ENCODE measurements at places on chromosomes 2 and 18.

DNA sequence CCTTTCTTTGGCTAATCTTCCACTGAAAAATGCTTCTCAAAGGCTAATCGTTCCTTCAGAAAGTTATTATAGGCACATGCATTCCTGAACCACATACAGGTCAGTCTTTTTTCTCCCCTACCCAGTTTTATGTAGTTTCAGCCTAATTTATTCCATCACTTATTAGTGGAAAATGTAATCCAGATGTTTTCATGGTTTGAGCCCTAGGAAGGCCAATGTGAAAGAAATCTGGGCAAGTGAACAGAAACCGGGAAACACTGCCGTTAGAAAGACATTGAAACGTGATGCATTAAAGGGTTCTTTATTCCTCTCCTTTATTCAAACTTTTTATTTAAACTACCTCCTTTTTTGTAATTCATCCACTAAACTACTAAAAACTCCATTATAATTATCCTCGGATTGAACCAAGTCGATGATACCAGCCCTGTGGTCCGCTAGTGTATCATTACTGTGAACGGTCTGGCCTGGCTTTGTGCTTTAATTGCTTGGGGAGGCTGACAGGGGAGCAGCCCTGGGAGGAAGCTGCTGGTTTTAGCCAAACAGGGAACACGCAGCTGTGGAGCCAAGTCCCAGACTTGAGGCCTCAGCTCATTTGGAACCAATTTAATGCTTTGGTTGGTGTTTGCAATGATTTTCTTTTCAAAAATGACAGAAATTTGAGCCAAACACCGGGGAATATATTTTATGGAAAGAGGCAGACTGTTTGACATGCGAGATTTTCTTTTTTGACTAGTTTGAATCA lies 149.2 kb downstream of the ARHGAP28 start:
- no peak for DNase-seq

- no peak for DNase-seq
These were observed 21.3 kb upstream of the TCF7L1 start for GRCh38 chr2:85111819-85112281.

DNA sequence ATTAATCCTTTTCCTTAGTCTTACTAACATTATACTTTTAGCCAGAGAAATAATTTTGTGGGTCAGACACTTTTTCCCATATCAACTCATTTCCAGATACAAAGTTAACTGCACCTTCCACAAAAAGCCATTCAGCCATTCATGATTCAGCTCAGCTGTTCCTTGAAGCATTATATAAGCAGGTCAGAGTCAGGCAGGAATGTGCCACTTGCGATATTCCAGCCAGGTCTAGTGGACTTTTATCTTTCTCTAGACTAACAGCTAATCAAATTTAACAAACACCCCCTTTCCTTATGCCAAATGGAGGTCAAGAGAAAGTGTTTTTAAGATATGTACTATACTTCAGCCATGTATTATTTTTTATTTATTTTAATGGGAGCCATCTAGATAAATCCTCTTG lies 75.6 kb upstream of the EPB41L3 start:
- DNase-seq, result no peak

- no peak for DNase-seq
These were observed 66.0 kb upstream of the MYCN start for GRCh38 chr2:15874321-15874720.
